ENCODE measurements at places on chromosomes 6 and 20.

DNA sequence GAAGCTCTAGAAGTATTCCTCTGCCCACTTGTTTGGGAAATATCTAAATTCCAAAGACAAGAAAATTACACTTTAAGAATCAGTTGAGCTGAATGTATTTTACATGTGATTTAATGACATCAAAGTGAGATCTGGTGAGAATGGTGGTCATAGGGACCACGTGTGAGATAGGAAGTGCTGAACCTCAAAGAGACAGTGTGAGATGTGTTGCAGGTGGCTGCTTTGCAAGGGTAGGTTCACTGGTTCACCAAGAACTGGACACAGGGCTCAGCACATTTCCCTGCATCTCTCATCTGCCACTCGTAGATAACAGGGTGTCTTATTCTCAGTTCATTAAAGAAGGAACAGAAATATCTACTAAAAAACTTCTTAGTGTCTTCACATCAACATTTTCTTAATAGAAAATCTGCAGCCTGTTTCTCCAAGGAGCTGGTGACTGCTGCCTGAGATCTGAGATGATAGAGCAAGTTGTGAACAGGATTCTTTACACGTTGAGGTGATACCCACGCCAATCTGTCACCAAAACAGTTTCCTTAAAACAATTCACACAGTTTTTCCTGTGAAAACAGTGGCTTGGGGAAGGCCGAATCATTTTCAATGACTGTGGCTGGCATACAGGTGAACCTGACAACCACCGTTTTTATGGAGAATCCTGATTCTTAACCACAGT is 7.2 kb downstream of the CCR6 start:
- no peak for DNase-seq

DNA sequence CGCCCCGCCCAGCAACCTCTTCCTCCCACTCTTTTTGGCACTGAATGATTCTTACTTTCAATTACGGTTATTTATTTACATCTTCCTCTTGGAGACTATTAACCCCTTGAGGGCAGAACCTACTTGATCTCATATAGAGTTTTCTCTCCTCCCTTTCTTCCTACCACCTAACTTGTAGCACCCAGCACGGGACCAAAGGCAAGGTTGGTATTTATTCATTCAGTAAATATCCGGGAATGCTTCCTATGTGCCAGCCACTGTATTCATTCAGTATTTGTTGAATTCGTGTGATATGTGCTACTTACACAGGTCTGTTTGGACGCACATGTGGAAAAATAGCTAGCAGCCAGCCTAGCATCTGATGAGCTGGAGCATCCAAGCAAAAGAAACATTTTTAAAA is 1.3 kb upstream of the CNKSR3 start:
- no peak for DNase-seq

DNA sequence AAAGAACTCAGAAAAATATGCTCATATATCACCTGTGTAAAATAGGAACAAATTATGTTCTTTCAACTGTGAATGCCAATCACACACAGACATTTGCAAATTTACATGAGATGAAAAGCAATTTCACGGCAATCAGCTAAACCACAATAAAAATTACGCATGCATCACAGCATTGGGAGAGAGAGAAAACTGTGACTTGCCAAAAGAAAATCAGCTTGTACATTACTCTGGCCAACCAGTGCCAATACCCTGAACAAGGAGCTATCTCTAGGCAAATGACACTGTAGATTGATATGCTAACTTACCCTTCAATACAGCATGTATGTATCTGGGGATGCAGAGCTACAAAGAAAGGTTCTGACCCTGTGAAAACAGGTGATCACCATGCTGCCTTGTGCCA is 515.6 kb downstream of the EYS start:
- DNase-seq: no peak

DNA sequence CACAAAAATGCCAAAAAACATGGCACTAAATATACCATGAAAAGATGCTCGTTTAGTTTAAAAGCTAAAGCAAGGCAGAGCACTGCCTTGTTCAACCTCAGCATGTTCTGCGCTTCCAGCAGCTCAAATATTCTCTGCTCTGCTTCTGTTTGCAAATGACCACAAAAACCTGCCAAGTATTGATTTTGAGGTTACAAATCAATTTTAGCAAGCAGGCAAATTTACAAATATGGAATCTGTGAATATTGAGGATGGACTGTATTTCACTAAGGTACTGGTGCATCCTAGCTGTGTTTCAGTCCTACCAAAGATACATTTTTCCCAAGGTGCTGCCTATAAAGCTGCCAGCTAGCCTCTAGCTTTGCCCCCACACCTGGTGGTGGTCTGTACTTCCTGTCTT is 449.9 kb downstream of the PREX1 start:
- no peak for DNase-seq

GRCh38 chr20:61930776-61931475 is 134.8 kb downstream of the TAF4 start:
- no peak for DNase-seq

DNA sequence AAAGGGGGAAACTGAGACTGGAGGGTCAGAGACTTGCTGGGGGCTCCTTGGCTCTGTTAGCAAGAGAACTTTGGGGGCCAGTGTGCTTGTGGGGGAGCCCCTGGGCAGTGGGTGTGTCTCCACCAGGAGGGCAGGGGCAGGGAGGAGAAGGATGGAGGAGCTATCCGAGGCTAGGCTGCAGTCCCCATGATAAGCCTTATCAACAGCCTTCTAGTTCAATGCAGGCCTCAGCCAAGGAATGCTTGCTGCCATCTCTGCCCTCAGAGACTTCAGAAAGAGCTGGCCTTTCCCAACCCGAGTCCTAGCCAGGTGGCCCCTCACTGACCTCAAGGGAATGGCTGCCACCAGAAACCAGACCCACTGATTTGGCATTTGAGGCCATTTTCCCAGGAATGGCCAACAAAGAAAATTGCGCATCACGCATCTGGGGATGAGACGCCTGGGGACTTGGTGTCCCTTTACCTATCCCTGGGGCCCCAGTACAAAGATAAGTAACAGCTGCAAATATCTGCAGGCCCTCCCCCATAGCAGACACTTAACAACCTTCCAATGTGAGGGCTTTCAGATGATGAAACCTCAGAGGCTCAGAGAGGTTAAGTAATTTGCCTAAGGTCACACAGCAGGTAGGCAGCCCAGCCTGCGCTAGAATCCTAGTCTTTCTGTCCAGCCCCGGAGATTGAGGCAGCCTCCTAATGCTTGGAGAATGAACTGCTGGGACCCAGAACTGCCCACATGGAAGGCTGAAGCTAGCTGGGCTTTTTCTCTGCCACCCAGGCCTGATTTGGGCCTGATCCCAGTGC is 4.9 kb downstream of the TGM2 start:
- DNase-seq: no peak

- no peak for DNase-seq
Measured at GRCh38 chr6:35510916-35511561, 1.7 kb downstream of the TULP1 start.

DNA sequence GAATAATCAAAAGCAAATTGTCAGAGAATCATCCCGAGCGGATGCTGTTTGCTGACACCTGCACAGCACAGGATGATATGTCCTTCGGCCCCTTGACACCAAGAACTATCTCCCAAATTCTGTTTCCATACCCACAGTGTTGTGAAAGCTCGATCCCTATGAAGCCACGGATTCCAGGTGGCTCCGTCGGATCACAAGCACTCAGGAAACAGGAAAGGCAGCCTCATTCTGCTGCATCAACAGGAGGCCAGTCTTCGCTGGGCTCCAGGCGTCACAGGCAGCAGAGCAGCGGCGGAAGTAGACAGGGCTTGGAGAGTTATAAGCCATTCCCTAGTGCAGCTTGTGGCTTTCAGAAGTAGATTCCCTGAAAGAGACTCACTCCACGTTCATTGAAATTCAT is 342.3 kb downstream of the C6orf118 start:
- no peak for DNase-seq

DNA sequence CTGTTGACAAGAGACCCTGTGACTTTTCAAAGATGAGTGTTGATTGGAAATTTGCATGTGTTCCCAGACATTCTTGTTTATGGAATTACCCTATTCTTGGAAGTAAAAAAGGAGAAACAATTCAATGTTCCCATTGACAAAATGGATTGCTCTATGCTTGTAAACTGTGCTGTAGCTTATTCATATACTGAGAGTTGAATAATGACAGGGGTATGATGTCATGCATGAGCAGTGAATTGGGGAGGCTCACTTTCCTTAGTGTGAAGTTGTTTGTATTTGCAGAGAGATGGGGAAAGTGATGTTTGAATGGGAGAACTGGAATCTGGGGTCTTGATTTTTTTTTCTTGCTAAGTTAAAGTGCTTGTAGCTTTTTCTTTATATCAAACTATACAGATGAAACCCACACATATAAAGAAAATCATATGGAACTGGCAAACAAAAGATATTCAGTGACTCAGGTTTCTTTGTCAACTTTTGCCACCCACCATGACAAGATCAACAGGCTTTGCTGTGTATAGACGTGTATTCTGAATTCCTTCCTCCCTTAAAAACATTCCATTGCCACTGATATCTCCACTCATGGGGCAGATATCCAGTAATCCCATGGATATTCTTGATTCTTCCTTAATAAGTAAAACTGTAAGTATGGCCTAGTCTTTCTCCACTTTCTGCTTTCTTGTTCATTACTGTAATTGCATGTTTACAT is 97.8 kb upstream of the JAG1 start:
- no peak for DNase-seq

DNA sequence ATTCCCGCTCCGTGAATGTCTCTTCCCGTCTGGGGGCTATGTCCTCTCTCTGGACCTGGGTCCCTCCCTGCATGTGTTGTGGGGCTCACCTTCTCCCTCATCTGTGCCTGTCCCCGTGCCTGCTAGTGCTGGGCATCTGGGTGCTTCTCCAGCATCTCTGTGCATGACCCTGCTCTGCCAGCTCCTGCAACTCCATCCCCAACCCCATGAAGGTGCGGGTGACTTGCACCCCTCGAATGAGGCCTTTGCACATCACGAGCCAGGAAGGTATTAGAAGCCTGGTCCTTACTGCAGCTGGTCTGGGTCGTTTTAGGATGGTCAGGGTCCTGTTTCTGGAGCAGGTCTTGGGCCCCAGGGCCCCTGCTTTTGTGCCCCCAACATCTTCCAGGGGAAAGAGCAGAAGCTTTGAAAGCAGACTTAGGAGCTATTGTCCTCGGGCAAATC is 109.7 kb downstream of the AGPAT4 start:
- DNase-seq: no peak

- no peak for DNase-seq
Measured at GRCh38 chr6:4348462-4349112, 213.2 kb upstream of the ECI2 start.

GRCh38 chr6:132190815-132191175 is 210.5 kb downstream of the MOXD1 start:
- DNase-seq: no peak

- DNase-seq: no peak
Measured at GRCh38 chr20:63704749-63705117, 3.0 kb downstream of the ARFRP1 start.

GRCh38 chr6:131823276-131823902 is 15.6 kb downstream of the ENPP1 start:
- DNase-seq: no peak

GRCh38 chr6:26613201-26613600 is 16.4 kb downstream of the ABT1 start:
- no peak for DNase-seq

DNA sequence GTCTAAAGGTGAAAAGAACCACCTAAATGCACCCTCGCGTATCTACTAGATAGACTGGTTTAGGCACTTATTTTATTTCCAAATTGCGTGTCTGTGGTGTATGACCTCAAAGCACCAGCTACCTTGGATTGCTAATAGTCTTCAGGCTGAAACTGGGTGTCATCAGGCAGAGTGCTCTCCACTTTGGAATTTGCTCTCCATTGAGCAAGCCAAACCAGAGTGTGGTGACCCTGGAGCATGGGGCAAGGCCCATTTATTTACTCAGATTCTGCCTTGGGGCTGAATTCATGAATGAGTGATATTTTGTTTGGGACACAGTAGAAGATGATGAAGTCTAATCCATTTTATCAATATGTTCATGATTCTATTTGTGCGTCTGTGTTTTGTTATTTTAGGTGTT is 812.8 kb upstream of the SLC35B3 start:
- no peak for DNase-seq

DNA sequence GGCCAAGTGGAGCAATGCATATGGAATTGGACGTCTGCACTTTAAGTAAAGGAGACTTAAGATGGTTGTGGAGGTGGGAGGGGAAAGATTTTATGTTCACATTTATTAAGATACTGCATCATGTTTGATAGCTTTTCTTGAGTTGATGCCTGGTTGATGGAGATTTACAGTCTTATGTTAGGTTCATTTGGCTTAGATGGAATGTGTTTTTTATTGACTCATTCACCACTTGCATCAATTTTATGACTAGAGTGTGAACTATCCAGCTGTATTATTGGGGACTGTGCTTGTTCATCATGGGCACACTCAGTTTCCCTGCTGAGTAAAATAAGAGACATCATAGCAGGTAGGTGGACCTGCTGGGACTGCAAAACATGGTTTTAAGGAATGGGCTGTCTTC is 91.2 kb upstream of the SCP2D1 start:
- no peak for DNase-seq

DNA sequence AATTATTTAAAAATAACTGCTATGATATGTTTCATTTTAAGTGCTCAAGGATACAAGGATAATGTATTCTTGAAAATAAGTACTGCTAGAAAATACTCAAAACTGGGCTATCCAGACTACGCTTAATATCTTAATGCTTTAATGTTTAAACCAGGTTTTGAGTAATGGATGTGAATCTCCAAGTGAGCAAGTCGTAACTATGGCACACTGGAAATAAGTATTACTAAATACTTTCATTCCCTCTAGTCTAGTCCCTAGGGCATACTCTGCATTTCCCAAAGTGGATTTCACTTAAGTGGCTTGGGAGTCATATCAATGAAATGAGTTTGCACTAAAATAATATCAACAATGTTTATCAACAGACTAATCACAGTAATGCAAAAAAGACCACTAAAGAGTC is 48.1 kb downstream of the HMGCLL1 start:
- DNase-seq: no peak

GRCh38 chr6:114061116-114061515 is 90.2 kb upstream of the HDAC2 start:
- no peak for DNase-seq

- no peak for DNase-seq
Measured at GRCh38 chr20:50563133-50563944, 53.2 kb downstream of the PTPN1 start.

GRCh38 chr6:73747289-73747688 is 51.3 kb downstream of the CD109 start:
- no peak for DNase-seq

DNA sequence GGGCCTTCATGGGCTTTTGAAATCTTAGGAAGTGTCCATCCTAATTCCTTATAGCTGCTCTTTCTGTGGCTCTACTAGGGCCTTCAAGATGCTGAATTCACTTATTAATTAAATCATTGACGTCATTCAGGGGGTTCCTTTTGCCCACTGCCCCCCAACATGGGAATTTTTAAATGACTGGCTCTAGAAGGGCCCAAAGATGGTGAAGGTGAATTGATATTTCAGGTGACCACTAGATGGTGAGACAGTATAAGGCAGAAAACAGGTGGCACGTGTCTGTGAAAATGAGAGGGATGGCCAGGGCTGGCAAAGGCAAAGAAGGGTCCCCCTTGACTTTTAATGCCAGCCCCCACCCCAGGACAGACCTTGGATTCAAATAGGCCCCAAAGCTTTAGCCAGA is 11.8 kb downstream of the GNAS start:
- no peak for DNase-seq

GRCh38 chr6:162712694-162713093 is 14.9 kb downstream of the PRKN start:
- DNase-seq: no peak

GRCh38 chr6:144725736-144726522 is 440.8 kb downstream of the UTRN start:
- DNase-seq: no peak

All from BE2C (cell line).